ENCODE measurements at places on chromosomes 7 and 10.

DNA sequence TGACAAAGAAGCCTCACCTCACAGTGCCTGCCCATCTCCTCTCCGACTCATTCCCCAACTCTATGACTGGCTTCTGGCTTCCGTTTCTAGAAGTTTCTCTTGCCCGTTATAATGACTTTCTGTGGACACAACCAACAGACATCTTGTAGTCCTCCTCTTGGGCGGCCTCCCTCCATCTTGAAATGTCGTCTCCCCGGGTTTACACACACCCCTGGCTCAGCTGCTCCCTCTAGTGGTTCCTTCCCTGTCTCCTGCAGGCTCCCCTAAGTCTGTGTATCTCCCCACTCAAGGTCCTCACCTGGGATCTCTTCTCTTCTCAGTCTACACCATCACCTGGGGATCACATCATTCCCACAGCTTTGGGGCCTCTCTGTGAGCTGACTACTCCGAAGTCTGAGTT is 123.4 kb upstream of the NEBL start:
- DNase-seq: no peak

- no peak for DNase-seq
Measured at GRCh38 chr10:70461397-70462348, 16.9 kb upstream of the PALD1 start.

GRCh38 chr10:112716924-112717413 is 233.1 kb upstream of the TCF7L2 start:
- no peak for DNase-seq

- peak; percentile 47 for DNase-seq
Measured at GRCh38 chr7:18590744-18591340, 95.3 kb downstream of the HDAC9 start.

- no peak for DNase-seq
Measured at GRCh38 chr10:36638462-36639155, 486.8 kb upstream of the ANKRD30A start.

GRCh38 chr10:103931603-103932002 is 13.6 kb upstream of the STN1 start:
- no peak for DNase-seq

DNA sequence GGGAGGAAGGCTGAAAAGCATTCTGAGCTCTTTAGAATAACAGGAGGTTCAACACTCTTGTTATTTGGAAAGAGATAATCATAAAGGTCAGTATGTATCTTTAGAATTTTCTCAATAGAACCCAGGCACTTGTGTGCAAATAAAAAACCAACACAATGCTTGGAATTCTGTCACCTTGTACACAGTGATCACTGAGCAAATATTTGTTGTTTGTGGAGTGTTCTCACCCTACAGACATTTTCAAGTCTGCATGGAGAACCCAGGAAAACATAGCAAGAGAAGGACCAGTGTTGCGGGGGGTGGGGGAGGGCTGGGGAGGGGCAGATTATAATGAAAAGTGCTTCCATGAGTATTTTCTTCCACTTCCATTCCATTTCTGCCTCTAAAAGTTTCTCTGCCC is 87.4 kb downstream of the FAM107B start:
- DNase-seq: no peak

GRCh38 chr10:99815621-99816020 is 33.2 kb downstream of the ABCC2 start:
- no peak for DNase-seq

DNA sequence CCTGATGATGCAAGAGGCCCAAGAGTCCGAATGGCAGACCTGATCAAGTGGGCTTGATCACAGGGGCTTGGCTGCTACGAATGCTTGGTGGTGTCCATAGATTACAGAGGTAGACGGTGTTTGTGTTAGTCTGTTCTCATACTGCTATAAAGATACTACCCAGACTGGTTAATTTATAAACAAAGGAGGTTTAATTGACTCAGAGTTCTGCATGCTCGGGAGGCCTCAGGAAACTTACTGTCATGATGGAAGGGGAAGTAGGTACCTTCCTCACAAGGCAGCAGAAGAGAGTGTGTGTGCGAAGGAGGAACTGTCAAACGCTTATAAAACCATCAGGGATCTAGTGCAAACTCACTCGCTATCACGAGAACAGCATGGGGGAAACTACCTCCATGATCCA is 268.9 kb upstream of the KLF6 start:
- no peak for DNase-seq

- DNase-seq: no peak
Measured at GRCh38 chr7:23264916-23265458, 18.4 kb downstream of the GPNMB start.

DNA sequence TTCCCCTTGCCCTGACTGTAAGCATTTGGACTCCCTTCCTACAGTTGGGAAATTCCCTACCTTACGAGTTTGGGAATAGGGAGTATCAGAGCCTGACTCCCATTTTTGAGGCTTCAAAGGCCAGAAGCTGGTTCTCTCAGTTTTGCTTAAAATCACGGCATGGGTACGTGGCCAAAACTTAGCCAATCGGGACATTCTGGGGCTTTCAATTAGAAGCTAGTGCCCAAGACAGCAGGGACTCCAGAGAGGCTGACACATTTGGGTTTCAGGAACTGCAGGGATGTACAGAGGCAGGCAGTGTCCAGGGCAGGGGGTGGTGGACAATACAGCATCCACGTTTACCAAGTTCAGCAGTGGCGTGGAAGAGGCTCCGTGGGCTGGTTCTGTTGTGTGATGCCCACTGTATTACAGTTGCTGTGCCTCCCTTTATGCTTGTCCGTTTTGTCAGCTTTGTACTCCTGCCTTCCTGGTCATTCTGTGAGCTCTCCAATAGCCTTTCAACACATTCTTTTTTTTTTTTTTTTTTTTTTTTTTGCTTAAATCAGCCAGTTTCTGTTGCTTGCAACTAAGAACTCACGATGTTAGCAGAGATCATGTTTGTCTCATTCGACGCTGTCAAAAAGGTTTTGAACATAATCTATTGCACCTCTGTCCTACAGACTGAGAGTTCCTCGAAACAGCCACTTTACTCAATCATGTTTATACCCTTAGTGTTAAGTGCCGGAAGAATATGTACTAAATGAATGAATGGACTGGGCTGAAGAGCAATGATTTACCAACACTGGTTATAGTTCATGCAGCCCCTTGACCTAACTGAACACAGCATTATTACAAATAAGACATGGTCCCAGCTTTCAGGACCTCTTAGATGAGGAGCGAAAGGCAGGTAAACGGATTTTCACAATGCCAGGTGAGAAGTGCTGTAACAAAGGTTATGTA is 1.1 kb downstream of the GGCT start:
- DNase-seq: no peak

DNA sequence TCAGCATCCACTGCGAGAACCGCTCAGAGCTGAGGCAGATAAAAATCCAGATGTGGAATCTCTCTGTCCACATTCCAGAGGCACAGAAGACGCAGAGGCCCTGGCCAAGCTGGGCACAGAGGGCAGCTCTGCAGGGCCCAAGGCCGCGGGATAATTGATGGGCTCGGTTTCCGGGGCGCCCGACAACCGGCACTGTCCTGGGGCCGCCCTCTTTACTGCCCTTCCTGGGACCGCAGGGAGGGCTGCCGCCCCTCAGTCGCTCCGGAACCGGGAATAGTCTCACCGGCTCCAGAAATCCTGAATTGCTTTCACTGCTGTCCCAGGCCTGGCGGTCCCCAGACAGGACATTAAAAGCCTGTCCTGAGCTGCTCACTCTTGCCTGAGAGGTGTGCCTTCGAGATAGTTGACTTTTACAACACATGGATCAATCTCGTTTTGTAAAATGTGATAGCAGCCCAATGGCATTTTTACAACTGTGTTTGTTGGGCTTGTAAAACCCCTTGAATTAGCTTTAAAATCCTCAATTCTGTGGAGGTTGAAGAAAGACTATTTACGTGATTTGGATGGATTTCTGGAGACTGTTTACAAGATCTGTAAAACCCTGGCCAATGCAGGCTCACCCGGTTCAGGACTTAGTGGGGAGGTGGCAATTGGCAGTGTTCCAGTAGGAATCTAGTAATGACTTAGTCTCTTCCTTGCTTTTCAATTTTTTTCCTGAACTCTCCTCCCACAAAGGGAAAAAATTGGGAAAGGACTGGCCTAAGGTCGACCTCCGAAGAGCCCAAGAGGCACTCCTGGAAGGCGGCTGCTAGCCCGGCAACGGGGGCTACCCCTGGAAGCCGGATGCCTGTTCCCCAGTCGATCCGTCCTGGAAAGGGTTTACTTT is 1.4 kb upstream of the HOXA6 start:
- no peak for DNase-seq

GRCh38 chr10:115951242-115951641 is 321.8 kb downstream of the GFRA1 start:
- DNase-seq: no peak

GRCh38 chr7:47266131-47266706 is 315.7 kb downstream of the TNS3 start:
- no peak for DNase-seq

DNA sequence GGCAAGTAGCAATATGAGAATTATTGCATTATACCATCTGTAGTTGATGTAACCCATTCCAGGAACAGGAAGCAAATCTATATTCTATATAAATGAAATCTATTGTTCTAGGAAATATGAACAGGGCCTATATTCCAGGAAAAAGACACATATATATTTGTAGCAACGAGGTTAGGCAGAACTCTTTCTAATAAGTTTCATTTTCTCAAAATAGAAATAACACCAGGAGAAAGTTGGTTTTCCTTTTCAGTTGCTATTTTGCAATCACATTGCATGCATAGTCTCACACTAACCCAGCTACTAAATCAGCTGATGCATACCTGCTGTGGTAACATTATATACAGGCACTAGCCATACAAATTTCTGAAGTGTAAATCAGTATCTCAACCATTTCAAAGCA is 6.2 kb upstream of the IFIT2 start:
- no peak for DNase-seq

GRCh38 chr7:43869867-43870240 is 537 bp upstream of the MRPS24 start:
- peak; percentile 89 for DNase-seq

DNA sequence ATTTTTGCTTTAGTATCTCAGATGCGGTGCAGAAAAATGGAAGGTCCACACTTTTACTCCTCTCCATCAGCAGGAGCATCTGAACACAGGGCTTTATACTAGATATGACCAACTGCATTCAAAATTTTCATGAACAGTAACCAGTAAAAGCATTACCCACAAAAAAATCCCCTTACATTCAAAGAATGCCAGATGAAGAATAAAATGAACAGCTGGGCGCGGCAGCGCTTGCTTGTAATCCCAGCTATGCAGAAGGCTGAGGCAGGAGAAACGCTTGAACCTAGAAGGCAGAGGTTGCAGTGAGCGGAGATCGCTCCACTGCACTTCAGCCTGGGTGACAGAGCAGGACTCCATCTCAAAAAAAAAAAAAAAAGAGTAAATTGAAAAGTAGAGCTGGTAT is 3.1 kb downstream of the SAR1A start:
- no peak for DNase-seq
